ENCODE measurements at places on chromosomes 2 and 18. TPM values are rescaled to one million over a fixed set of nuclear protein-coding genes. Genes with fewer than 3 reads are reported as not detected.

SPATS2L gene
- total RNA-seq, result 89.9 TPM

DNA sequence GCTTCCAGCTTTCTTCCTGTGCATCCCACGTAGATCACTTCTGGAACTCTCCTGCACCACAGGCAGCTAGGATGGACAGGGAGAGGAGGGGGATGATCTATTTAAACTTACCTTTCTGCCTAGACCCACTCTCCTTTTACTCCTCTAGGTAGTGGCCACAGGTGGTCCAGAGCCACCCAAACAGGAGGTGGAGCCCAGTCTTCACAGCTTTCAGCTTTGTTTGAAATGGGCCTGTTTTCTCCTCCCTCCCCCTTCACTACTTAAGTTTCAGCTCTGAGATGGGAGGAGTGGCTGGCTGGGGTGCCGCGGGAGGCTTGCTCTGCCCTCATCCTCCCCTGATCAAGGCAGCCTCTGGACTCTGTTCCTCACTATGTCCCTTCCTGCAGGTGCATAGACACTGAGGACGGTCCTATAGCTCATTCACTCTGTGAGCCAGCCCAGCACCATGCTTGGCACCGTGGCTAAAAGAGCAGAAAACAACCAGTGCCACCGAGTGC lies 12.6 kb upstream of the CELF4 start:
- DNase-seq, result peak; percentile 68

CERS6 gene
- total RNA-seq, result 38.4 TPM

GRCh38 chr2:3433776-3434400 lies 54.4 kb downstream of the TRAPPC12 start:
- DNase-seq, result peak; percentile 25

DNA sequence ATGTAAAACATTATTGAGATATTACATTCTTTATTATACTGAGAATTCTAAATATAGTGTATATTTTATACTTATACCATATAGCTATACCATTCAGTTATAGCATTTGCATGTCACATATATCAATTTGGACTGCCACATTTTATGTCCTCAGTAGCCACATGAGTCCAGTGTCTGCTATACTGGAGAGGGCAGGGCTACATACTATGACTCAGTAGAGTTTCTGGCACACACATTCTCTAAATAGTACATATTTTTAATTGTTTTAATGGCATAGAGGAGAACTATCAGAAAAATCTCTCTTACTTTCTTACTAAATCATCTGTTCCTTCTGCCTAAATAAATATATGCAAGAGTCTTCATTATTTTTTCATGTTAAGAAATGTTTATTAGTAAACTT lies 55.4 kb upstream of the COL5A2 start:
- no peak for DNase-seq

- no peak for DNase-seq
These were observed 111.7 kb upstream of the SIX3 start for GRCh38 chr2:44829771-44830170.

DNA sequence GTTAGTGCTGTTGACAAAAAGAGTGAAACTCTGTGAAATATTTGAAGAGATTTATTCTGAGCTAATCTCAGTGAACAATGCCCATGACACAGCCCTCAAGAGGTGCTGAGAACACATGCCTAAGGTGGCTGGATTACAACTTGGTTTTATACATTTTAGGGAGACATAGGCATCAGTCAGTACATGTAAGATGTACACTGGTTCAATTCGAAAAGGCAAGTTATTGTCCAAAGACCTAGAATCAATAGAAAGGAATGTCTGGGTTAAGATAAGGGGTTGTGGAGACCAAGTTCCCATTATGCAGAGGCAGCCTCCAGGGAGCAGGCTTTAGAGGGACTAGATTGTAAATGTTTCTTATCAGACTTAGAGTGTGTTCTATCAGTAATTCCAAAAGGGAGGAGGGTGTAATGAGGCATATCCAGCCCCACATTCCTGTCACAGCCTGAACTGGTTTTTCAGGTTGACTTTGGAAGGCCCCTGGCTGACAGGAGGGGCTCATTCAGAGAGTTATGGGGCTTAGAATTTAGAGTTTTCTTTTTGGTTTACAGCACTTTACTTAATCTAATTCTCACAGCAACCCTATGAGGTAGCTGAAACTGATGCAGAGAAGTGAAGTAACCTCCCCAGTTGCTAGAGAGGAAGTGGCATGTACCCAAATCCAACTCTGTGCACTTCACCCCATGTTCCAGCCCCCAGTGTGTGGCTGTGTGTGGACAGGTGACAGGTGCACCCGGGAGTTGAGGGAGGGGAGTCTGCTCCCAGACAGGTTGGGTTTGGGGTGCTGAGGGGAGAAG lies 28.3 kb upstream of the ASAP2 start:
- DNase-seq, result peak; percentile 66

- DNase-seq, result no peak
These were observed 740.7 kb downstream of the DCC start for GRCh38 chr18:53080687-53081086.
